ENCODE measurements at places on chromosomes 3 and 15. TPM values are rescaled to one million over a fixed set of nuclear protein-coding genes. Genes with fewer than 3 reads are reported as not detected.

GRCh38 chr15:59298225-59298853 is 74.3 kb downstream of the MYO1E start:
- peak; percentile 28 for ATAC-seq

- ATAC-seq, result no peak
Measured at GRCh38 chr3:118472586-118472985, 562.1 kb downstream of the IGSF11 start.

Gene LAMB2
- total RNA-seq, result 183 TPM

DNA sequence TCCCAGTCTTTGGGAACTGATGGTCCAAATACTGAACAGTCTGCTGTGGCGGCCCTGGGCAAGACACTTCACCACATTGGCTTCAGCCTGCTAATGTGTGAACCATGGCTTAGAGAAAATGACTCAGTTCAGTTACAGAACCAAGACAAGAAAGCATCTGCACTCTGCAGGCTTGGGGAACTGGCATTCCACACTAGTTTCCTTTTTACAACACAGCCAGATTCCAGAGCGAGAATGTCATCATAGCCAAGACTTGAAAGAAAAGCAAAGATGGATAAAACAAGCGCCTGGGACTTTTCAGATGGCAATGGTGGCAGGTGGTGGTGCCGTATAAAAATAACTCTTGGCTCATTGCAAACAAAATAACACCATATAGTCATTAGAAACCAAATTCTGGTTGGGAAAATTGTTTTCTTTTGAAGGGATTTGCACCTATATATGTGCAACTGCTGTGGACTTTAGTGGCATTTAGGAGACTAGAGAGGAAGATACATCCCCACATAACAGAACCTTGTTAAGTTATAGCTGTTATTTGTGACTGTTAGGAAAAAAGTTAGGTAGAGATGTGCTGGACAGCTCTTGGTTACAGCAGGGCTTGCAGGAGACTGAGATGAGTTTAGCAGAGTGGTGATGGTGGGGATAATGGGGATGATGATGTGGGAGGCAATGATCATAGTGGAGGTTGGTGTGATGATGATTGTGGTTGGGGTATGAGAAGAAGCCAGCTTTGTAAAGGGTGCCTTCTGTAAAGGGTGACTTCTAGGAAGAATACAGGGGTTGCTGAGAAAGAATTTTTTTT is 273.6 kb downstream of the THRB start:
- ATAC-seq, result peak; percentile 33

Gene NUP210
- total RNA-seq, result 13.1 TPM

GRCh38 chr15:79535536-79535935 is 103.4 kb downstream of the MINAR1 start:
- ATAC-seq, result no peak

Gene SCN11A
- total RNA-seq, result 1.2 TPM

Gene XCR1
- 0.14 TPM for total RNA-seq

Gene ALDH1A2
- 24.8 TPM for total RNA-seq

GRCh38 chr15:75732809-75733451 is 20.3 kb upstream of the CSPG4 start:
- peak; percentile 82 for ATAC-seq

Gene SERPINI2
- total RNA-seq, result 0.52 TPM

Gene NRROS
- 1.1 TPM for total RNA-seq

- ATAC-seq, result no peak
Measured at GRCh38 chr3:157865352-157866000, 240.7 kb downstream of the SHOX2 start.

- peak; percentile 75 for ATAC-seq
Measured at GRCh38 chr15:60426870-60427508, 29.2 kb upstream of the ANXA2 start.

GRCh38 chr15:65655026-65655425 is 33.3 kb downstream of the SLC24A1 start:
- no peak for ATAC-seq

GRCh38 chr15:63447017-63447676 is 57.2 kb upstream of the USP3 start:
- ATAC-seq, result peak; percentile 22

Gene ZNF106
- total RNA-seq, result 101 TPM

- peak; percentile 24 for ATAC-seq
Measured at GRCh38 chr15:76185716-76186115, 125.6 kb downstream of the ETFA start.

- ATAC-seq, result no peak
Measured at GRCh38 chr15:43143203-43143941, 10.0 kb downstream of the TMEM62 start.

DNA sequence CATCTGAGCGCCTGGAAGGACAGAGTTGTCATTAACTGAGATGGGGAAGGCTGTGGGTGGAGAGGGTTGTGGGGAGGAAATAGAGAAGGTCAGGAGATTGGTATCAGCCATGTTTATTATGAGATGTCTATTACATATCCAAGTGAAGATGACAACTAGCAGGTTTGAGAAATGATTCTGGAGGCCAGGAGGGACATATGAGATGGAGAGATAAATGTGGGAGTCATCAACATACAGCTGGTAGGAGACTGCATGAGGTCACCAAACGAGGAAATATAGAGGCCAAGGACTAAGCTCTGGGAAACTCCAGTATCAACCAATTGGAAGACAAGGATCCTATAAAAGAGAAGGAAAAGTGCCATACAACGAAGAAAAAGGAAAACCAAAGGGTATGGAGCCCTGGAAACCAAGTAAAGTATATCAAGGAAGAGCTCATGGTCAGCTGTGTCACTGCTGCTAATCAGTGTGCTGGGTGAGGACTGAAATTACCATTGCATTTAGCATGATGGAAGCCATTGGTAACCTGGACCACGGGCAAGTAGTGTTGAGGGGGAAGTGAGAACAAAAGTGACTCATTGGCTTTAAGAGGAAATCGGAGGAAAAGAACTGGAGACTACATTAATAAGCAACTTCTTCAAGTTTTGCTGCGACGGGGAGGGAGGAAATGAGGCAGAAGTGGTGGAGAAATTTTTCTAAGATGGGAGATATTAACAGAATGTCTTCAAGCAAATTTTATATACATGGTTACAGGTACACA is 14.0 kb upstream of the UACA start:
- ATAC-seq, result no peak

- ATAC-seq, result peak; percentile 93
Measured at GRCh38 chr3:139677388-139678155, at the start of gene NMNAT3. TSS of gene NMNAT3 (minus strand) at chr3:139677972. CDS start at chr3:139627724, 50,248 bp downstream.

DNA sequence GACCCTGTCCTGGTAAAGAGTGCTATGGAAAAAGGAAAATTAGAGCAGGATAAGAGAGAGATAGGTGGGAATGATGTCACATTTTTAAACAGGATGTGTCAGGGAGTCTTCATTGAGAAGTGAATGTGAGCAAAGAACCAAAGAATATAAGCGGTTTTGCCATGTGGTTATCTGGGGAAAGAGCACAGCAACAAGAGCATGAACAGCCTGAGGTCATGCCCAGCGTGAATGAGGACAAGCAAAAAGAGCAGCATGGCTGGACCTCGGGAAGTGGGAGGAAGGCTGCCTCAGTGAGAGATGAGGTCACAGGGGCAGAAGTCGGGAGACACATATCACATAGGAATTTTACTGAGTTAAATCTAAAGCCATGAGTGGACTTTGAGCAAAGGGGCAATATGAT is 82.8 kb upstream of the HES1 start:
- ATAC-seq, result no peak
